ENCODE measurements at places on chromosomes 16 and 17.

- DNase-seq, result no peak
Measured at GRCh38 chr17:75645501-75645888, 12.3 kb downstream of the SMIM5 start.

- peak; percentile 53 for DNase-seq
Measured at GRCh38 chr17:50169121-50169764, 3.4 kb downstream of the SGCA start.

DNA sequence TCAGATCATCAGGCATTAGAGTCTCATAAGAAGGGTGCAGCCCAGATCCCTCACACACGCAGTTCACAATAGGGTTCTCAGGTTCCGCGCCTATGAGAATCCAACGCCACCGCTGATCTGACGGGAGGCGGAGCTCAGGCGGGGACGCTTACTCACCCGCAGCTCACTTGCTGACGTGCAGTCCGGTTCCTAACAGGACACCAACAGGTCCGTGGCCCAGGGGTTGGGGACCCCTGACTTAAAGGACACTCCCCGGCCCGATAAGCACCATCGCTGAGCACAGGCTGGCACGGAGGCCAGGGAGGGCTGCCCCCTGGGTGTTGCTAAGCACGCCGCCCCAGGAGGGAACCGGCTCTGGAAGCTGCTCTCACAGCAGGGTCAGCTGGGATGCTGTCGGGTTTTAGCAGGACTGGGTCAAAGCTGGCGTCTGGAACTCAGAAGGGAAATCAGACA lies 30.1 kb upstream of the BAHCC1 start:
- no peak for DNase-seq

DNA sequence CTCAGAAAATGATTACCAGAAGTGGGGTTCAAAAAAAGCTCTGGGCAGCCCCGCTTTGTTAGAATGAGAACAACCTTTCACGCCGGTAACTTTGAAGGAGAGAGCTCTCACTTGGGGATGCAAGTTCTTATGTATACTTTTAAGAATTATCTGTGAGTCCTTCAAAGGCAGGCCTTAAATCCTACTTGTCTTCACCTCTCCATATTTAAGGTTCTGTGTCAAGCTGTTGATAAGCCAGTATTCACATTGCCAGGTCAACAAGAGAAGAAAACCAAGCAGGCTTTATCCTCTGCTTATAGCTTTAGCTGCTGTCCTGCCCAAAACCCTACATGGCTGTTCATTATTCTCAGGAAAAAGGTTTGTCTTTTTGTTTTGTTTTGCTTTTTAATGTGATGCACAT lies 42.9 kb downstream of the CDRT4 start:
- no peak for DNase-seq

GRCh38 chr17:6085812-6086211 lies 15.6 kb downstream of the WSCD1 start:
- DNase-seq, result no peak

- DNase-seq, result no peak
Measured at GRCh38 chr17:38561416-38562214, 44.1 kb downstream of the SRCIN1 start.

GRCh38 chr17:76726776-76727718 lies at the start of gene METTL23:
TSS of gene METTL23 (plus strand) at chr17:76726839. CDS start at chr17:76729711, 2,872 bp downstream.
- peak; percentile 84 for DNase-seq

DNA sequence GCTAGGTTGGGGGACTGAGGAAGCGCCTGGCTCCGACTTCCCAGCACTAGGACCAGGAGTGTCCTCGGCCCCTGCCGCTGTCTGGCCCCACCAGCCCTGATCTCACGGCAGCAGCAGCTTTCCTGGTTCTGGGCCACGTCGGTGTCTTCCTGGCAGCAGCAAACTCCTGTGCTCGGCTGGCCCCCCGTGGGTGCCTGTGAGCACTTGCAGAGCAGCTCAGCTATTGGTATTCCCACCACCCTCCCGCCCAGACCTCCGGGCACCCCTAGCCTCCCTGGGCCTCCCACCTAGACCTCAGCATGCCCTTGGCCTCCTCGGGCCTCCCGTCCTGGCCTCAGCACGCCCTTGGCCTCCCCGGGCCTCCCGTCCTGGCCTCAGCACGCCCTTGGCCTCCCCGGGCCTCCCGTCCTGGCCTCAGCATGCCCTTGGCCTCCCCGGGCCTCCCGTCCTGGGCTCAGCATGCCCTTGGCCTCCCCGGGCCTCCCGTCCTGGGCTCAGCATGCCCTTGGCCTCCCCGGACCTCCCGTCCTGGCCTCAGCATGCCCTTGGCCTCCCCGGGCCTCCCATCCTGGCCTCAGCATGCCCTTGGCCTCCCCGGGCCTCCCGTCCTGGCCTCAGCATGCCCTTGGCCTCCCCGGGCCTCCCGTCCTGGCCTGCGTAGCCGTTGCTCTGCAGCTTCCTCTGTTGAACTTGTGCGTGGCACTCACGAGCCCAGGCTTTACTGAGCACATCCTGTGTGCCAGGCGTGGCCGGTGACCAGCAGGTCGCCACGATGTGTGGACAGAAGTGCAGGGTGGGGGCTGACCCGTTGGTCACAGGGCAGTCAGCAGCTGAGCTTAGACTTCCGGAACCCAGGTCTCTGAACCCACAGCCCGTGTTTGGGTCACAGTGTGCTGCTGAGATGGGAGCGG lies 51.8 kb upstream of the ACSF3 start:
- DNase-seq, result no peak

- no peak for DNase-seq
Measured at GRCh38 chr17:40663252-40663651, 1.7 kb downstream of the KRT222 start.

DNA sequence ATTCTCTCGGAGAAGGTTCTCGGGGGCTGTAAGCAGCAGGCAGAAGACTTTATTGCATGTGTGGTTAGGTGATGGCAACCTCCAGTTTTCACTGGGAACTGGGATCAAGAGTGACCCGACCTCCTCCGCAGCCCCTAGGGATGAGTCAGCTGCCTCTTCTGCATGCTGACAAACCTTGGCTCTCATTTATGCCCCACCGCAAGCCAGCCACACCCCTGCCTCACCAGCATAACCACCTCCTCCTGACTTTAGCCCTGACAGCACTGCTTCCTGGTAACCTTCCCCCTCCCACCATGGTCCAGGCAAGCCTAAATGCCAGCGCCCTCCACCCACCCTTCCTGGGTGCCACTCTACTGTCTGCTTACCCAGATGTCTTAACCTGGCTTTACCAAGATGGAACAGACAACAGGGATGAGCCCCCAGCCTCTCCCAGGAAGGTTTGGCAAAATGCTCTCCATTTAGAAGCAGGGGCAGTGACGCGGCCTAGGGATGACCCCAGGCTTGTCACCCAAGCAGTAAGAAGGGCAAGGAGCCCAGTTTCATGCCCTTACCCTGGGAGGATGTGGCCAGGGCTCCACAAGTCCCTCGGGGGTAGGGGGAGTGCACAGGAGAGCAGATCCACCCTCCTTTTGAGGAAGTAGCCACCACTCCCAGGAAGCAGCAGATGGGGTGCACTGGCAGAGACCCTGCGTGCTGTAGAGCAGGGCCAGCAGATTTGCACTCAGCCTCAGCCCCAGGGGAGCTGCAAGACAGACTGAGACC lies 73.5 kb downstream of the GOSR1 start:
- DNase-seq, result peak; percentile 32

- peak; percentile 13 for DNase-seq
Measured at GRCh38 chr16:27434141-27435051, 32.4 kb downstream of the IL21R start.

- DNase-seq, result no peak
Measured at GRCh38 chr17:37255432-37255831, 120.4 kb upstream of the C17orf78 start.
